ENCODE measurements at places on chromosomes 7 and 10.
A peak's percentile ranks its signal among the peaks of the same experiment; 100 is the strongest.

DNA sequence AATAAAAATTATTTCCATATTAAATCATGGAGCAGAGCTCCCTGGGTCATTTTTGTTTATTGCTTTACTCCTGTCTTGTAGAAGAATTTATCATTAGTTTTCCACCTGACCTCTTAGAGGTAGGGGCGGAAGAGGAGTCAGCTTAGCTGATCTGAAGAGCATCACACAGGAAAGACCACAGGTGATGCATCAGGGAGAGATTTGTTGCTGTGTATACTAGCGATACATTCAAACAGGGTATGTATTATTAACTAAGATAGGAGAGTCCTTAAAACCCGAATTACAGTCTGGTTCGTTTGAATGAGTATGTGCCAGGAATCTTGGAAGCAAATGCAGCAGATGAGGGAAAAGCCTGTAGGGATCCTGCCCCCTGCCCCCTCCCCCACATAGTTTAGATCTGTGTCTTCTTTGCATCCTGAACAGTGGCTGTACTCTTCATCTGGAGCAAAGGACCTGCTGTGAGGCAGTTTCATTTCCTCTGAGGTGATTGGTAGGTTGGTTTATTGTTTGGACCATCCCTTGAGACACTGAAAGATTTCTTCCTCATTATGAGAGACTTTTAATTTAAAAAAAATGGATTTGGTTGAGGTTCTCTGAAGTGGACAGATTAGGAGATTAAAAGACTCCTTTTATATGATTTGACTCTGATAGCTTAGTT, 177.0 kb downstream of the SND1 start:
- DNase-seq, result no peak

- no peak for DNase-seq
Measured at GRCh38 chr7:129773871-129774270, 162.4 kb downstream of the NRF1 start.

- no peak for DNase-seq
Measured at GRCh38 chr10:133101416-133101810, 13.7 kb downstream of the ADGRA1 start.

- no peak for DNase-seq
Measured at GRCh38 chr10:44463511-44464121, 78.7 kb upstream of the CXCL12 start.

GRCh38 chr10:130050721-130051120, 59.9 kb downstream of the C10orf143 start:
- no peak for DNase-seq

DNA sequence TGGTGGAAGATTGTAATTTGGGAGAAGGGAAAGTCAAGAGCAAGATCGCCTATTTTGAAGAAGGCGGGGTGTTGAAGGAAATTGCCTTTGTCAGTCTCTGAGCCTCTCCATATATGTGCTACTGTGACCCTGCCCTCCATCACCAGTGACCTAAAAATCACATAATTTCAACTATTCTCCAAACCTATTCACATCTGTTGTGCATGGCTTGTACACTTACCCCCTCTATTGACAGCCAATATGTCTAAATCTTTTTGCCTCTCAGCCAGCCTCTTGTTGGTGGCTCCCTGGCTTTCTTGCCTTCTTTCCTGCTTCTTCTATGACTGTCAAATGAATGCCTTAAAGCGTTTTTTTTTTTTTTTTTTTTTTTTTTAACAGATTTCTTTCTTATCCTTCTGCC, 295.6 kb downstream of the AUTS2 start:
- DNase-seq, result no peak

GRCh38 chr10:68423522-68423921, 16.4 kb upstream of the RUFY2 start:
- peak; percentile 34 for DNase-seq

DNA sequence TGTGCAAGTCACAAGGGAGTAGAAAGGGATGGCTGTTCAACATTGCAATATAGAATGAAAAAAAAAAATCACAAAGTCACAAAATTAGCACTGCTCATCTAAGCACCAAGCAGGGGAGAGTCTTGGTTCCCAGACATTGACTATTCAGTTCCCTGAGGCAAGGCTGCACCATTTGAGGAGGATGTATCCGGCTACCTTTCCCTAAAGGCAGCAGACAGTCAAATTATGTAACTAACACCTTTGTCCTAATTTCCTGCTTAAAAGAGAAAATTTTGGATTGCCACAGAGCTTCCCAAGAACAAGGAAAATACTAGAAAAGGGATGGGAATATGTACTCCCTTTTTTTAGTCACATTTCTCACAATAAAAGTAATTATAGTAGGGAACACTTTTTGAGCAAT, 148.1 kb downstream of the PCLO start:
- no peak for DNase-seq

DNA sequence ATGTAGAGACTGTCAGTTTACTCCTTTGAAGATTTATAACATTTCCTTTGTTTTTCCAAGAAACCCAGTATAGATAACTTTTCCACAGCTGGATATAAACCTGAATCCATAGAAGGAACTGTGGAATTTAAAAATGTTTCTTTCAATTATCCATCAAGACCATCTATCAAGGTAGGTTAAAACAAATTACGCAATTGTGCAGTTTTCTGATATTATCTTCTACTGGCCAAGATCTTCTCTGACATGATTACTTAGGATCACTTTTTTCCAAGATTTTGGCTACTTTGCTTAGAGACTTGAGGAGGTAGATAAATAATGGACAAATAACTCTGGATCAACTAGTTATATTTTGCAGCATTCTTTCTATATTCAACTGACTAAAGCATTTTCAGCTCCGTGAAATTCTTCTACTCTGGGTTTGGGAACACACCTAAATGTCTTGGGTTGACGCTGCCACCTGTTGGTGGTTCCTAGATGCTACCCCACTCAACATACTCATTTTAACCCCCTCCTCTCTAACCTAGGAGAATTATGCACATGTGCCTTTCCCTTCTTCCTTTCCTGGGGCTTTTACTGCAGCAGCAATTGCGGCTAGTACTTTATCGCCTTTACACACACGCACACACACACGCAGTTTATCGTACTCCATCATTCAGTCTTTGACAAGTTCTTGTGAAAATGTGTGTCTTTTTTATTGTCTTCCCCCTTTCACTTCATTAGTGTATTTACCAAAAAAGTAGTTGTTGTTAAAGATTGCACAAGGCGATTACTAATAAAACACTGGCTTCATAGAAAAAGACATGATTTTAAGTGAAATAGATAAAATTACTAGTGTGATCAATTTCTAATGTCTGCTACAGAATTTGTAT, 32.7 kb downstream of the ABCB5 start:
- DNase-seq, result no peak

All from CD4-positive, alpha-beta T cell (primary cell).